ENCODE measurements at places on chromosomes 13 and 19.

GRCh38 chr13:97372936-97373335 lies 61.0 kb upstream of the RAP2A start:
- DNase-seq, result no peak

- no peak for DNase-seq
Observed at GRCh38 chr13:42702716-42703115, 78.7 kb upstream of the FAM216B start.

DNA sequence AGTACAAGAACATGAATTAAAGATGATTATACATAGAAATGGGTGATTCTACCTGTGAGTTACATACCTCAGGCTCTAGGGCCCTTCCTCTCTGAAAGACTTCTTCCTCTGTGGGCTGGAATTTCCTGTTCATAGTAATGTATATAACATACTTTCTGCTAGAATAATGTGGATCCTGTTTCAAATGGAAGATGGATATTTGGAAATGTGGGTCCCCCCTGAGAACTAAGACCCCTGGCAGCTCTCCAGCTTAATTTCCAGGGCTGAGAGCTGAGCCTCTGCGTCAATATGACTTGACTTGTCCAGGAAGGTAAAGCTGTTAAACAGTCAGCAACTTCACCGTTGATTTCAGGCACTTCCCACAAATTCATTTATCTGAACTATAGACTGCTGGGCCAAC lies 296.3 kb downstream of the NALCN start:
- no peak for DNase-seq

DNA sequence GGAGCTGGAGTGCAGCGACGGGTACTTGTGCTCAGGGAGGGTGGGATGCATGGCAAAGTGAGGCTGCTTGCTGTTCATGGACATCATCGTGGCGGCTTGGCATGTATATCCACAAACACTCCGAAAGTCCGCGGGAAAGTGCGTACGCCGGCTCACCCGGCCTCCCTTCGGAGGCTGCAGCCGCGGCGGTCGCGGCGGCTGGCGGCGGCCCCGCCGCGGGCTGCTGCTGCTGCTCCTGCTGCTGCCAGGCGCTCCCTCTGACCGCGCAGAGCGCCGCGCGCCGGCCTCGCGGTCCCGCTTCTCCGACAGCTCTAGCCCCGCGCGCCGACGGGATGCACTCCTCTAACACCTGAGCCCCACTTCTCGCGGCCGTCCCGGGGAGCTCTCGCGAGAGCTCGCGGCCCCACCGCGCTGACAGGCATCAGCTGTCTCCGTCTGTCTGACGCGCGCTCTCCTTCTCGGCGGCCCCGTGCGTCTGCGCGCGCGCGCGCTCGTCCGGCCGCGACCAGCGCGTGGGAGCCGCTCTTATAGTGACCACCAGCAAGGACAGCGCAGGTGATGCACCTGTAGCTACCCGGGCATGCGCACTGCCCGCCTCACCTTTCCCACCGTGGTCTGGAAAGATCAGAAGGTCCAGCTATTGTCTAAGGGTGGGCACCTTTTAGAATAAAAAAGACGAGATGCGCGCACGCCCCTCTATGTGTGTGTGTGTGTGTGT lies at the start of gene POU4F1:
POU4F1 (minus strand) TSS at position 313 of the 718 bp plus-strand sequence; CDS start at position 87, 226 bp downstream.
- peak; percentile 66 for DNase-seq

DNA sequence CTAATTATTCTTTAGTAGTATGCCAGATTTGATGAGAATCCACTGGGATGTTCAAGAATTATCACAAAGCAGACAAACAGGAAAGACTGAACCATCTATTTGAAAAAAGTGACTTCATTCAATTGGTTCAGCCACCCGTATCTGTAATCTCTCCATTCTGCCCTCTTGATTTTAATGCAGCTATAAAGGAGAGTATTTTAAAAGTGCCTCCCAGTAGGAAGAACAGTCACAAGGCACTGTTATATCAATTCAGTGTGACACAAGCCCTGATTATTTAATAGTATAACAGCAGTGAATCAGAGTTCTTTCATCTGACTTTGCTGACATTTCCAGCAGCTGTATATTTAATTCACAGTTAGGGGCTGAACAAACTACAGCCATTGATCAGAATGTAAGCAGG lies 77.3 kb upstream of the SLAIN1 start:
- no peak for DNase-seq

- DNase-seq, result no peak
Observed at GRCh38 chr13:48131533-48131932, 36.6 kb upstream of the MED4 start.

DNA sequence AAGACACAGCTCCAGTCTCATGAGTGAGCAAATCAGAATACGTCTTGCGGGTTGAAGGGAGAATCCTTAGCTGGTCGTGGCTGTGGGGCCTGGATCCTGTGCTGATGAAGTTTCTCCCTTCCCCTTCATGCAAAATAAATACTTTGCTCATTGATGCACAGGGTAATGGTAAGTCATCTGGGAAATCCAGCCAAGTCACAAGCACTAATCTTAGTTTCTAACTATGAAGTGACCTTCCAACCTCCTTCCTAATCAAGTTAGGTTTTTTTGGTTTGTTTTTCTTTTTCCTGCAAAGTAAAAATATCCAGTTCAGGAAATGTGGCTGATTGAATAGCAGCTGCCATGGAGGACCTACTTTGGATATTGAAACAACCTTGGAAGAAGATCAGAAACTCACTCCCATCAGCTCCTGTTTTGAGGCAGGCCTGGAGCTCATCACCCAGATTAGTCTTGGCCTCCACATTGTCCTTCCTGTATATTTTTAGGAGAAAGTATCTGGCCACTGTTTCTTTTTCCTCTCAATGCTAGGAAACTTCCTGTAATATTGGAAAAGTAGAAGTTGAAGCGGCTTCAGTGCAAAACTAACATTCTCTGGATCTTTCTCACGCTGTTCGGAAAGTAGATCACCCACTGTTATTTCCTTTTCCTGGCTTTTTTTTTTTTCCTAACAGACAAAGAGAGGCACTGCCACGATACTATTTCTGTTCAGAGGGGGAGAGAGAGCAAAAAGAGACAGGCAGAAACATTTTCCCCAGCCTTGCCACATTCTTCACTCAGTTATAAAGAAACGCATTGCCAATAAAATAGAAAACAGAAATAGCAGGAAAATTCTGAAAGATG lies 12.3 kb upstream of the ARL11 start:
- no peak for DNase-seq

- DNase-seq, result no peak
Observed at GRCh38 chr13:111513766-111514609, 193.5 kb downstream of the TEX29 start.

DNA sequence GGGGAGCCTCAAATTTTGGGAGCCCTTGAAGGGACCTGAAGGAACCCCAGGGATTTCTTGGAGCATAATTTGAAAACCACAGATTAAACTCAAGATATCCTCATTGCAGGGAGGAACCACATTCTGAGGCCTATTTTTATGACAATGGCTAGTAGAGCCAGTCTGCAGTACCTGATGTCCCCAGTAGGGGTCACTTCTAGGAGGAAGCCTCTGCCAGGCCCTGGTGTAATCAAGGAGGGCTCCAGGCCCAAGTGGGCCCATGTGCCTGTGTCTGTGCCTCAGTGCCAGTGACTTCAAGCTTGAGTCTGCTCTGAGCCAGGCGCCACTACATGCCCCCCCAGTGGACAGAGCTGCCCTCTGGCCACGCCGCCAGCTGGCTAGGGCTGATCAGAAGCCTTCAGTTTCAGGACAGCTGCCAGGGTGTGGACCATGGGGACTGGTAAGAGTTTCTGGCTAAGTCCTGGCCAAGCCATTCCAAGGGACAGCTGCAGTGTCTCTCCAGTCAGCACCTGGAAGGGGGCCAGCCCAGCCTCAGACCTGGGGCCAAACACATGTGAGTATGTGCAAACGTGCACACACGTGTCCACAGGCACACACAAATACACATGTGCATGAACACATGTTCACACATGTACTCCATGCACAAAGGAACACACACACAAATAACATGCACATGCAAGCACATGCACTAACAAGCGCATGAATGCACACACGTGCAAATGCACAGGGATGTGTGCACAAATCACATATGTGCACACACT lies 20.5 kb upstream of the SLC7A10 start:
- DNase-seq, result no peak

GRCh38 chr13:45219938-45220375 lies 19.1 kb upstream of the KCTD4 start:
- no peak for DNase-seq

- DNase-seq, result no peak
Observed at GRCh38 chr19:55679343-55680257, 4.6 kb downstream of the EPN1 start.

DNA sequence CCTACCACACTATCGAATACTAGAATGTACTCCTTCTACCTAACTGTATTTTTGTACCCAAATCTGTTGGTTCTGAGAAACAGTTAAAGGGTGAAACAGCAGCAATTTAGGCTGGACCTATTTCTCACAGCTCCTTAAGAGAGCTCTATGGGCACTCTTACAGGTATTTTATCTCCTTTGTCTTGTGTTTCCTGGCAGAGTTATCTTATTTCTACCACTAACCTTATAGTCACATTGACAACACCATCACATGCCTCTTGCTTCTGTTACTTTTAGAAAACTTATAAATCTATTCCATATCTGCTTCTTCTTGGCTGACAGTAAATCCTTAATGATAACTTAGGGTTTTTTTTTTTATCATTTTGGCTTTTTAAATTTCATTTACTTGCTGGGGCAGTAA lies 130.7 kb downstream of the MYO16 start:
- DNase-seq, result no peak

DNA sequence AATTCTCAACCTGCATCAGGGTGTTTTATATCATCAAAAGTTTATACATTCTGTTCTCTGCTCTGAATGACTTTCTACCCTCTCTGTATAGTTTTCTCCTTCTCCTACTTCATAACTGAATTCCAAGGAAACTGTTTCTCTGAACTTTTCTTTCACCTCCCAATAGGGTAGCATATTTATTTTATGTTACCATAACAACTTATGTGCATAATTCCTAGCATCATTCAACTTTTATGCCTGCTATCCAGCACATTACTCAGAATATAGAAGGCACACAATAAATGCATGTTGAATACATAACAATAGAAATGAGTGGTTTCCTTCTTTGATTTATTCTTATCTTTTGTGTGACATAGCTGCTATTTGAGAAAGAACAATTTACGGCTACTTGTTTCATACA lies 2385.0 kb downstream of the PCDH9 start:
- DNase-seq, result no peak

- DNase-seq, result no peak
Observed at GRCh38 chr13:113762075-113762474, 3.0 kb downstream of the TMEM255B start.

DNA sequence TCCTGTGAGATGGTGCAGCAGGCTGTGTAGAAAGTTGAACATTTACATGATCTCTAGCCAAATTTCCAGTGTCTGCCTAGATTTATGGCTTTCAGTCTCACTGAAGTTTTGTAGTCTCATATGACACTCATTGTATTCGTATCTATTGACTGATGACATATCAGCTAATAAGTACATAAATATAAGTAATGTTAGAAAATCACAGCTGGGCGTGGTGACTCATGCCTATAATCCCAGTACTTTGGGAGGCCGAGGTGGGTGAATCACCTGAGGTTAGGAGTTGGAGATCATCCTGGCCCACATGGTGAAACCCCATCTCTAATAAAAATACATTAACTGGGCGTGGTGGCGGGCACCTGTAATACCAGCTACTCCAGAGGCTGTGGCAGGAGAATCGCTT lies 54.7 kb upstream of the HTR2A start:
- DNase-seq, result no peak

DNA sequence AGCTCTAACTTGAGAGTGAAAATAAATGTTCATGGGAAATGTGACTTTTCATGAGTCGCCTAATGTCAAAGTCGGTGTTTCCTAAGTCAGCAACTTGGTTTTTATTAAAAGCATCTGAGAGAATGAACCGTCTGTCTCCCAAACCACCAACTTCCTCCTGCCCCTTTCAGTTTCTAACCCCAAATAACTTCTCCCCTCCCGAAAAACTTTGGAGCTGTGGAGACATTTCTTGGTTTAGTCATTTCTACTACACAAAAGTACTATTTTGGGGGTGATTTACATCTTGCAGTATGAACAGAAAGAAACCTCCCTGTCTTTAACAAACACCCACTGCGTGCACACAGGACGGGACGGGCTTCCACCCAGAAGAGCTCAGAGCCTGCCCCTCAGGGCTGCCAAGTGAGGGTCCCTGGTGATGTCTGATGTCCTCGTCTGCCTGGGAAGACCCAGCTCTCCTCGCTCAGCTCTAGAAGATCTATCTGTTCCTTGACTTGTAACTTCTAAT lies 65.0 kb downstream of the RASA3 start:
- DNase-seq, result peak; percentile 20

DNA sequence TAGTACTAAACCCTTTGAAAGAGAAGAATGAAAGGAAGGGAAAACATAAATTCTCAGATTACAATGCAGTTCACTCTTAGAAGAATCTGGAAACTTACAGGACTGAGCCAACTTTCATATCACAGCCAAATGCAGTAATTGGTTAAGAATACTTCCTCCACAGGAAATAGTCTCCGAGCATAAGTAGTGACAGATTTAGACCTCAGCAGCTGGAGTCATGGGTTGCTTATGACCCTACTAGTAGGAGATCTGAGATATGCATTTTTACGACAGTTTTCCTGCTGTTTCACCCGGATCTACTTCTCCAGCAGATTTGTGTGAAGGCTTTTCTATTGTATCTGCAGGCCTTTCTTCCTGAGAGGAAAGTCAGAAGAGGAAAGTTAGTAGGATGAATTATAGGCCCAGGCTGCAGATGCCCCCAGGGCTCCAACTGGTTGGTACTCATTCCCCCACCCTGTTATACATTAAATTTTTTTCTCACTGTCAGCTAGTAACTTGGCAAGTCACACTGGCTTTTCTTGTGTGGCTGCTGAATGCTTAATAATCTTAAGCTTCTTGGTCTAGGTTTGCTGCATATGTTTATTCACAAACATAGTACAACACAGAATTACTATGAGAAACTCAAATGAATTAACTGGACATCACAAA lies 1241.5 kb upstream of the MIR17HG start:
- no peak for DNase-seq

DNA sequence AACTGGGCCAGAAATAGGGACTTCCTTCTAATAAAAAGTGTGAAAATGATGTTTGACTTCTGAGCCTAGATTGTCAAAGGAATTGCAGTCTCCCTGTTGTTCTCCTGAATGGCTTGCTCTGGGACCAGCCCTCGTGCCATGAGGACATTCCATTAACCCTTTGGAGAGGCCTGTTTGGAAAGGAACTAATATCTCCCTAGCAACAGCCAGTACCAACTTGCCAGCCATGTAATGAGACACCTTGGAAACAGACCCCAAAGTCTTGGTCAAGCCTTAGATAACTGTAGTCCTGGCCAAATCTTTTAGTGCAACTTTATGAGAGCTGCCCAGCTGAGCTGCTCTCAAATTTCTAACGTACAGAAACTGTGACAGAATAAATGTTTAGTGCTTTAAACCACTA lies 8.2 kb upstream of the SIAH3 start:
- DNase-seq, result no peak
